Activated T-helper 9 cell treated with anti-CD3 and anti-CD28 coated beads, Interleukin-2, amount 50 U/mL, for 16 hours (primary cell): ENCODE measurements at places on chromosomes 7 and 10.

- no peak for DNase-seq
Observed at GRCh38 chr10:108598831-108599230, 1324.5 kb downstream of the XPNPEP1 start.

GRCh38 chr10:131419797-131420196 lies 108.3 kb upstream of the TCERG1L start:
- DNase-seq, result no peak

DNA sequence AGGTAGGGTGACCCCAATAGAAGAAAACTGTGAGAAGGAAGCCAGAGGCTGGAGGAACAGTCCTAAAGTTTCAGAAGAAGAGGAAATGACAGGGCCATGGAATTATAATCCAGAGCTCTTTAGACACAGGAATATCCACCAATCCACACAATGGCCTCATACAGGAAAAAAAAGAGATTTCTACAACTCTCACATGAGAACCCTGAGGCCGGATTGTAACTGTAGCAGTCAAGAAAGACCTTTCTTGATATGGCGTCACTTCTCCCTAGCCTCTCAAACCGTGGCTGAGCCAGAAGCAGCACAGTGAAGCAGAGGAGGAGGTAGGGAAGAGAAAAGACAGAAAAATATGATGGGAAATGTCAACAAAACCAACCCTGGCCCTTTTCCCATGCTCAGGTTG lies 76.9 kb downstream of the RAPGEF5 start:
- DNase-seq, result no peak

GRCh38 chr7:148436571-148436970 lies 154.0 kb upstream of the C7orf33 start:
- no peak for DNase-seq

GRCh38 chr7:130879191-130879590 lies 145.2 kb upstream of the KLF14 start:
- no peak for DNase-seq

DNA sequence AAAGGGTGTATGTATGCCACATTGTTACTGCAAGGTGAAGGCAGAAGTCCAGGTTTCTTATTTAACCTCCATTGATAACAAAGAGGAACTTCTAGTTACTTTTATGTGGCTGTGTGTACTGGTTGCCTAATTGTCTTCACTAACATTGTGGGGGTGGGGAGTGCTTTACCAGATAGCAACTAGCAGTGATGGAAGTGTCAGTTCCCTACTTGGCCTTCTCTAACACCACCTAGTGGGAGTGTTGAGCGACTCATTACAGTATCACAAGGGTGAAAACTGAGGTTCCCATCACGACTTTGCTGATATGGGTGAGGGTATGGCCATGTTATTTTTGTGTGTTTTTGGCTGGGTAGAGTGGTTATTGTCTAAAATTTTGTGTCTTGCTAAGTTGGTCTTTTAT lies 274.4 kb downstream of the THSD7A start:
- DNase-seq, result no peak

- DNase-seq, result no peak
Observed at GRCh38 chr10:27558612-27559020, 54.5 kb downstream of the RAB18 start.

DNA sequence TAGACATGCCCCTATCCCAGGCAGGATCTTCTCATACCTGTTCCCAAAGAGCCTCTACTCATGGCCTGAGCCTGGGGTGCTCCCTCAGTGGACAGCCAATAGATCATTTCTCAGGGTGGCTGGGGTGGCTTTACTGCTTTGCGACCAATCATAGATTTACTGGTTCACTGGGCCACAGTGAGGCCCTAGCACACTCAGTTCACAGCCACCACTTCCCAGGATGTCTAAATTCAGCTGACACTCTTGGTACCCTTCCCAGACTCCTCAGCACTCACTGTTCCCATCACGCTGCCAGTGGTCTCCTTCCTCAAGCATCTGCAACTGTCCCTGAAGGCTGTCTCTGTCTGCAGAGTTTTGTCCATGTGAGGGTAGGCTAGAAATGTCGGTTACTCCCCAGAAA lies 50.6 kb downstream of the ARHGAP22 start:
- DNase-seq, result no peak

DNA sequence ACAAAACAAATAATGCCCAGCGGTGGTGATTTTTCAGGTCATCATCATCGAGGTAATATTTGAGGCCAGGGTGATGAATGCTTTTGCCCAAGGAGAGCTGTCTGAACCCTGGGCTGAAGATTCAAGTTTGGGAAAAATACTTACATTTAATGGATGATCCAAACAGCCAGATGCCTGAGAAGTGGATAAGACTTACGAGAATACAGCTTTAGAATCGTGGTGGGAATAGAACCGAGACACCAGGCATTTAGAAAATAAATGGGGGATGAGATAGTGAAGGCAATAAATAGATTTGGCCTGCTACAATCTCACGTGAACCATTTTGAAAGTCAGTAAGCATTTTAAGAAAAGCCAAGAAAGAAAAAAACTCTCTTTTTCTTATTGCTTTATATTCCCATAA lies 12.2 kb upstream of the PROSER2 start:
- DNase-seq, result no peak

GRCh38 chr10:133457100-133457841 lies 3.5 kb downstream of the SCART1 start:
- no peak for DNase-seq

DNA sequence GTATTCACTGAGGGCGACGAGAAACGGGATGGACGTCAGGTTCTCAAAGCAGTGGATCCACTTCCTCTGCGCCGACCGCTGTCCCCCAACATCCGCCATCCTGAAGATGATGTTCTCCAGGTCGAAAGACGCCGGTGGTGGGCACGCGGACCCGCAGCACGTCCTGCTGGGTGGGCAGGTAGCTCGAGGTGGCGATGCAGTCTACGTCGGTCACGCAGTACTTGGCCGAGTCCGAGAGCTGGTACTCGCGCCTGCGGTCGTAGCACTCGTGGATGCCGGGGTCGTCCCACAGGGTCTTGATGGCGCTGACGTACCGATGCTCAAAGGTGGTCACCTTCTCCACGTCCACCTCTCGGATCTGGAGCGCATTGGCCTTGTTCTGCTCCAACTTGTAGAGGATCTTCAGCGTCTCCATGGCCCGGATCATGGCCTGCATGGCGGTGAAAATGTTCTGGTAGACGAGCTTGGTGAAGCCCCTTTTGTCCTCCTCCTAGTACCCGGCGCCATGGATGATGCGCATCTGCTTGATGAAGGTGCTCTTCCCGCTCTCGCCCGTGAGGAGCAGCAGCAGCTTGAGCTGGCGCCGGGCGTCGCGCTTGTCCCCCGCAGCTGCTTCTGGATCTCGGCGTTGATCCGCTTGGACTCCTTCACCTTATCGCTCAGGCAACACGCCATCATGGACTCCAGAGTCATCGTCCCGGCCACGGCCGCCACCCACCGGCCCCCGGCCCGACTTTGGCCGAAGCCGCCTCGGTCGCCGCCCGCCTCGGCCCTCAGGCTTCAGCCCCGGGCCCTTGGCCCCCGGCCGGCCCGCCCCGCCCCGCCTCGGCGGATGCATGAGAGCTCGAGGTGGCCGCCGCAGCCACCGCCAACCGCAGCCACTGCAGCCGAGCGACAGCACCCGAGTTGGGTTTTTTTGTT lies 122.9 kb upstream of the KCTD7 start:
- DNase-seq, result no peak

- DNase-seq, result no peak
Observed at GRCh38 chr7:139249179-139249810, 18.3 kb downstream of the UBN2 start.

DNA sequence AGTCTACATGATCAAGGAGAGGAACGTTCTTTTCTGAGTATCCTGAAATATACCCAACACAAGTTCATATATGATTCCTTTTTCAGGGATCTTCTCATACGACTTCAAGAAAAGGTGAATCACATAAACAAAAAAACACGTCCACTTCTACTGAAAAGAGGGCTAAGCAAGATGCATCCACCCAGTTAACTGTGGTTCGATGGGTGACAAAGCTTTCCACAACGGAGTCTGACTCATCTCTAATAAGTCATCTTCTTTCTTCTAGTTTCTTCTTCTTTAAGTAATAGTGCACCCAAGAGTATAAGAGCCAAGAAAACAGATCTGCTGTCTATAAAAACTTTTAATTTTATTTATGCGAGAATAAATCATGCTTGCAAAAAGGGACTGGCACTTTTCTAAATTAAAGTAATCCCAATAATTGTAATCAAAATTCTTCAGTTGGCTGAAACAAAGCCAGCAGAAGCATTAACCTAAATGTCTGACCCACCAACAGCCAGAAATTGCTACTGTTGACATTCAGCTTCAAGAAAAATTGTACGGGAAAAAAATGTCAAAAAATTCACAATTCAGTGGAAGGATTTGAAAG lies 146.9 kb upstream of the ANK3 start:
- DNase-seq, result peak; percentile 10
